Activated naive CD4-positive, alpha-beta T cell (primary cell): ENCODE measurements at places on chromosomes 12 and 14.

GRCh38 chr12:27462151-27462694, 15.7 kb downstream of the SMCO2 start:
- no peak for DNase-seq

- no peak for DNase-seq
Measured at GRCh38 chr12:94721173-94721572, 70.8 kb upstream of the TMCC3 start.

DNA sequence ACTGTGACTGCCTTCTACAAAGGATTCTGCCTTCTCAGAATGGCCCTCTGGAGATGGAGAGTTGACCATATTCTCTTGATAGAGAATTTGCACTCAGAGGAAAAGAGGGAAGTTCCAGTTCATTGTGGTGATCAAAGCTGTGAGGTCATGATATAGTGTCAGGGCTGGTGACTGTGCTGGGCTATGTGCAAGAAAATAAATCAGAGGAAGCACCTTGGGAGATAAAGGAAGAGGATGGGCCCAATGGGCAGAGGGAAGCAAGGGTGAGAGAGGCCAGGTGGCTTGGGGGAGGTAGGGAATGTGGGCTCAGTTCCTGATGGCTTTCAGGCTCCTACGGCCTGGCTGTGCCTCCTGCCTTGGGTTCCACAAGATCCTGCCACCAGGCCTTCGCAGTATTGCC, 145.8 kb downstream of the SLC8A3 start:
- DNase-seq: no peak

DNA sequence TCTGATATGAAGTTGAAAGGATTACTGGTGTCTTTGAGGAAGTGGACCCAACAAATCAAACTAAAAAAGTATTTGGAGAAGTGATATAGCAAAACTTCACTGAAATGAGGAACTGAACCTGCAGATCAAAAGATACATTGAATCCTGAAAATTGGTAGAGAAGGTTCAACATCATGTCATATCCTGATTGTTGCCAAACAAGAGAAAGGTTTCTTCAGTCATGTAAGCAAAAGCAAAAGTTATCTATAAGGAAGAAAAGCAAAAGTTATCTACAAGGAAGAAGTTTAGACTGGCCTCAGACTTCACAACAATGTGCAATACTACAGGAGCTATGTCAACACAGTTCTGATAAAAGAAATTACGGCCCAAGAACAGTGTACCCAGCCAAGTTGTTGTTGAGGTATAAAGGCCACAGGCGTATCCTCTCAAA, 142.7 kb downstream of the RAD51B start:
- no peak for DNase-seq

GRCh38 chr14:61671082-61671481, 24.2 kb upstream of the HIF1A start:
- no peak for DNase-seq
